Umbilical cord (tissue), 2 donors: ENCODE measurements at places on chromosomes 1 and 21. TPM values are rescaled to one million over a fixed set of nuclear protein-coding genes. Genes with fewer than 3 reads are reported as not detected.

GRCh38 chr1:178434899-178435435 lies 61.8 kb downstream of the CLEC20A start:
- peak; percentile 10 for DNase-seq

GRCh38 chr1:203116091-203116820 lies 11.3 kb upstream of the ADORA1 start:
- DNase-seq = no peak

- peak; percentile 84 for DNase-seq
Measured at GRCh38 chr1:204320382-204320804, 39.3 kb downstream of the PLEKHA6 start.

GRCh38 chr1:29990304-29990703 lies 733.1 kb downstream of the MATN1 start:
- DNase-seq = no peak

GRCh38 chr1:1948783-1949182 lies 29.7 kb upstream of the TMEM52 start:
- no peak for DNase-seq

DNA sequence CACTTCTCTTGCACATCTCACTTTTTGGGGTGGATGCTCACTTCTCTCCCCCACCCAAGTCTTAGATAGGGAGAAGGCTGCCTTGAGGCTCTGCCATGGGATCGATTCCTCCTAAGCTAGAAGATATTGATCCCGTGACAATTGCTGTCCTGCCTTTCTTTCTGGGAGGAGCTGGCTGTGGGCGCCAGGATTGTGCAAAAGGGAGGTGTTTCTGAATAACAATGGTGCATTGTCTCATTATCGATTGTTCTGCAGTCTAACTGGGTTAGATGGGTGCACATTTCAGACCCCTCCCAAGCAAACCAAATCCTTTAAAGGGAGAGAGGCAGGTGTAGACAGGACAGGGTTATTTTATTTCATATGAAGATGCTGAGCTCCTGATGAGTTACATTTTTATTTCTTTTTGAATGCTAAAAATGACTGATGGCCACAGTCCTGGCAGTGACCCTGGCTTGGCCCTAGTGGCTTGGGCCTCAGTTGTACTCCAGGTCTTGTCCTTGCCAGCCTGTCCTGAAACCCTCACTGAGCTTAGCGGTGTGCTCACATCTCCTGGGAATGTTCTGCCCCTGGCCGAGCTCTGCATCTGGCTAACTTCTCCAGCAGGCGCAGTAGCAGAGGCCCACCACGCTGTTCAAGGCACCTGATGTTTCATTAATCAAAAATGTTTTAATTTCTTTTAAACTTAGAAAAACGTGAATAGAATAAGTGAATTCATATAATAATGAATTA lies 99.0 kb upstream of the KAZN start:
- no peak for DNase-seq

GRCh38 chr1:236063551-236063918 lies 1.4 kb downstream of the NID1 start:
- DNase-seq = no peak

GRCh38 chr1:175788586-175789252 lies 45.3 kb upstream of the TNR start:
- no peak for DNase-seq

DNA sequence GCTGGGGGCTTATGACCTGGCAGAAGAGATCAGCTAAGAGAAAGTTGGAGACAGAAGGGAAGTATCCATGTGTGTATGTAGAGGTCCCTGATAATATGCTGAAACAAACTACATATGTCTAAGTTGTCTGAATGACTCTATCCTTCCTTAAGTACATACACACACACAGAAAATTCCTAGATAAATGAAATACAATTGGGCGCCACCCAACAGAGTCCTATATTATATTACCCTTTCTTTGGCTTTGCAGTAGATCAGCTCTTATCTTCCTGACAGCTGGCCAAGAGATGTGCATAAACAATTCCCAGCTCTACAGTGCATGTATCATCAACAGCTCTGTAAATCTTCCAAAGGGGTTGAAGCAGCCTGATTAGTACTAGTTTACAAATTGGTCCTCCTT lies 40.1 kb downstream of the SORT1 start:
- DNase-seq = peak; percentile 48

DNA sequence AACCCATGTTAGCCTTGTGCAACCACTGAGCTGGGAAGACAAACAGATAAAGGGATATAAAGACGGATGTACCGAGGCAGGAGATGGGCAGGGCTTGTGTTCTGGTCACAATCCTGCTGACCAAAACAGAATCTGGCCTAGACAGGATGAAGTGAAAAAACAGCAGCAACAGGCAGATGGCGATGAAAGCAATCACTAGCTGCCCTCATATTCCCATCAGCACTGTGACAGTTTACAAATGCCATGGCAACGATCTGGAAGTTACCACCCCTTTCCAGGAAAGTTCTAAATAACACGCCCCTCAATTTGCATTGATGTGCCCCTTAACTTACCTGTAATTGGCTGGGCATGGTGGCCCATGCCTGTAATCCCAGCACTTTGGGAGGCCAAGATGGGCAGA lies 40.6 kb upstream of the CD46 start:
- no peak for DNase-seq

- DNase-seq = no peak
Measured at GRCh38 chr1:99328171-99328570, 63.9 kb downstream of the PLPPR4 start.

DNA sequence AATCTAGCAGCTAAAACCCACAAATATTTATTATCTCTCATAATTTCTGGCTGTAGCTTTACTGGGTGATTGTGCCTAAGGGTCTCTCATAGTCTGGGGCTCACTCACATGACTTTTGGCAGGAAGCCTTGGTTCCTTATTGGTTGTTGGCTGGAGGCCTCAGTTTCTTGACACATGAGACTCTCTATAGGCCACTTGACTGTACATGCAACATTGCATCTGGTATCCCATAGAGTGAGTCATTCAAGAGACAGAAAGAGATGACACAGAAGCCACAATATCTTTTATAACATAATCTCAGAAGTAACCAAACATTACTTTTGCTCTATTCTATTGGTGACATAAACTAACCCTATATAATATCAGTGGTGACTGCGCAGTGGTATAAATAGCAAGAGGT lies 128.5 kb upstream of the HNRNPU start:
- no peak for DNase-seq

GRCh38 chr1:169494343-169494742 lies 8.6 kb upstream of the SLC19A2 start:
- DNase-seq = no peak

Gene ELAVL4
- 4.1 TPM for total RNA-seq

Gene C1orf50
- total RNA-seq = 4.8 TPM

Gene NLRP3
- total RNA-seq = 4.6 TPM

Gene CSMD2
- 10.1 TPM for total RNA-seq

Gene OR2L2
- total RNA-seq = 8.9 TPM

Gene CLCNKA
- not detected for total RNA-seq

Gene NPHS2
- not detected for total RNA-seq
